Fibroblast of skin of abdomen (primary cell): ENCODE measurements at places on chromosomes 3 and 15.

DNA sequence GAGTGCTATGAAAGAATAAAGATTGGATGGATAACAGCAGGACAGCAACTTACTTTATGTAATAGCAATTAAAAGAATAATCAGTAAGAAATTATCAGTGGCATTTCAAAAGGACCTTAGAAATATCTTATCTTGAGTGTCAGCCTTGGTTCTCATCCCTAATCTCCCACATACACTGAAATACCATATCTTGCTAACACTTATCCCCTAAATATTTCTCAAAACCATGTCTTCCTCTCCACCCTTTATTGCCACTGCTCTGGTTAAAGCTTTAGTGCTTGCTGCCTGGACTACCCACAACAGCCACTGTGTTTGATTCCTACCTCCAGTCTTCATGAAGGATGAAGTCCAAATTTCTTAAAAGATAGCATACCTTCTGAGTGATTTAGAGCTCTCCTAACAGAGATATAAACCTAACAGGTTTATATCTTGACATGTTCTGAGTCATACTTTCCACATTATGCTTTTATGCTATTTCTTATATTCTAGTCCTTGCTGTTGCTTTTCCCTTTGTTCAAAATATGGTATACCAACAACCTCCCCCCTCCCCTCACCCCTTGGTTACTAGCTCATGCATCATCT lies 202.8 kb downstream of the RSRC1 start:
- no peak for DNase-seq

DNA sequence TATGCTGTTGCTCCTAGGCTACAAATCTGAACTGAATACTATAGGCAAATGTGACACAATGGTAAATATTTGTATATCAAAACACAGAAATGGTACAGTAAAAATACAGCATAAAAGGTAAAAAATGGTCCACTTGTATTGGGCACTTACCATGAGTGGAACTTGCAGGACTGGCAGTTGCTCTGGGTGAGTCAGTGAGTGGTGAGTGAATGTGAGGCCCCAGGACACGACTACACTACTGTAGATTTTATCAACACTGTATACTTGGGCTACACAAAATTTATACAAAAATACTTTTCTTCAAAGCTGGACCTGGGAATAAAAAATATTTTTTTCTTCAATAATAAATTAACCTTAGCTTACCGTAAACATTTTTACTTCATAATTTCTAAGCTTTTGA lies 41.6 kb upstream of the DUT start:
- DNase-seq = no peak

DNA sequence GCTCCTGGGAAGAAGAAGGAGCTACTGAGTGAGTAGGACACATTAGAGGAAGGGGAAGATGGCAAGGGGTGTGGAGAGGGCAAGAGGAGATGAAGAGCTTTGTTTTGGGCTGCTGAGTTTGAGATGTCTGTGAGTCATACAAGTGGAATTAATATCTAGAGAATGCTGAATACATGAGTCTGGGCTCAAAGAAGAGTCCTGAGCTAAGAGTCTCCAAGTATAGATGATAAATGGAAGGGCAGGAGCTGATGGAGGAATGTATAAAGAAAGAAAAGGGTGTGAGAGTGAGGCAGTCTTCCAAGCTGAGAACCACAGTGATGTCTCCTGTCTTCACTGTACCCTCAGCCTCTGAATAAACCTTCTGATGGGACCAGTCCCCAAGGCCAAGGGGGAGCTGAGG lies 205.5 kb upstream of the MRPL3 start:
- DNase-seq = peak; percentile 81

DNA sequence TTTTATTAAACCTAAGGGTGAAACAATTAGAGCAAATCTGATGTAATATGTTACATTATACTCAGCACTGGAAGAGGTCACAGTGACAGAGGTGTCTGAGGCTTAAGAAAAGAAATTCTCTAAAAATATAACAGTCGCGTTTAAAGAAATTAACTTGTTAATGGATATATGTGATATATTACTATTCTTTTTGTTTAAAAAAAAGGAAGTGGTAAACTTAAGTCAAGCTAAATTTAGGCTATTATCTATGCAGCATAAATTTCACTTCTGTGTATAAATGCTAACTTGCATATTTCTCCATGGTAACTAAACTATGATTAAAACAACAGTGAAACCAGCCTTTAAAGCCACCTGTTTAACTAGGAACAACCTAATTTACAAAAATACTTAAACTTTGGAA lies 191.3 kb downstream of the FOXP1 start:
- DNase-seq = no peak

GRCh38 chr3:52372822-52373504 lies 56.8 kb downstream of the DNAH1 start:
- no peak for DNase-seq

DNA sequence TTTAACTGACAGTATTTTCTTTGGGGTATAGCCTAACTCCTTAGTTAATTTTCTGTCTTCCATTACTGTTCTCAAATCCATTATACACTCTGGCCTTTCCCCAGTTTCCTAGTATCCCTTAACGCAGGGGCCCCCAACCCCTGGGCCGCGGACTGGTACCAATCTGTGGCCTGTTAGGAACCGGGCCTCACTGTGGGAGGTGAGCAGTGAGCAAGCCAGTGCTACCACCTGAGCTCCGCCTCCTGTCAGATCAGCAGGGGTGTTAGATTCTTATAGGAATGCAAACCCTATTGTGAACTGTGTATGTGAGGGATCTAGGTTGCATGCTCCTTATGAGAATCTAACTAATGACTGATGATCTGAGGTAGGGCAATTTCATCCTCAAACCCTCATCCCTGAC lies 75.1 kb downstream of the DOCK3 start:
- no peak for DNase-seq

DNA sequence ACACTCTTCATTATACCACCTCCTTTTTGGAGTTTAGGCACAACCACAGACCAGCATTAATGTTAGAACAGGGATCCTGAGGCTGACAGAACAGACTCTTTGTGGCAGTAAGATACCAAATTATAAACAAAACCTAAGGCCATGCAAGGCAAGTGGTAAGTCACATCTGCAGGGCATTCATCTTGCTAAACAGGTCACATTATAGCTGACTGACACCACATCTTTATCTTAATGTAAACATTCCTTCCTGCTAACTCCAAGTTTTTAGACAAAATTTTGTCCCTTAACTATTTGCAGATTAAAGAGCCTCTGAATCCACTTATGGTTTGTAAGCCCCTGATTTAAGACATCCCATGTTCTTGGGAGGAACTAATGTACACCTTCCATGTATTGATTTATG lies 500.6 kb downstream of the PYDC2 start:
- no peak for DNase-seq

DNA sequence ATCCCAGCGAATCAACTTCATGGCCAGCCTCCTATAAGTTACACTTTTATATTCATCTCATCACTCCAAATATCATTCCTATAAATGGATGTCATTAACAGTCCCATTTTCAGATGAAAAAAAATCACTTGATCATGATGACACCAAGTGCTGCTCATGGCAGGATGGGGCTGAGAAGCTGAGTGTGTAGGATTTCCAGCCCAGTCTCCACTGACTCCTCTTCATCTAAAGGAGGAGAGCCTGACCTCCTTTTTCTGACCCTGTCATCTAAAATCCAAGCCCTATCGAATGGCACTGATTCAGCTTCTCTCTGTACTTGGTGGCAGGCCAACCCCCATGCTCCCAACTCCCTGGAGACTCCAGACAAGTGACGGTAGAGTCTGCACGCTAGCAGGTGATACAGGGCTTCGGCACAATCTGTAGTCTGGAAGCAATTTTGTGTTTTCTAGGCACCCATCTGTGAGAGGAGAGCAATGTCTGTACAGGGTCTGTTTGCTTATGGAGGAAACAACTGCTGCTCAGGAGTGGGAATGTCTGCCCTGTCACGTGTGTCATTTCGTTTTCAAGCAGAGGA lies 103.2 kb downstream of the EPHB1 start:
- no peak for DNase-seq

GRCh38 chr3:174812172-174812862 lies 46.8 kb upstream of the NAALADL2 start:
- no peak for DNase-seq

DNA sequence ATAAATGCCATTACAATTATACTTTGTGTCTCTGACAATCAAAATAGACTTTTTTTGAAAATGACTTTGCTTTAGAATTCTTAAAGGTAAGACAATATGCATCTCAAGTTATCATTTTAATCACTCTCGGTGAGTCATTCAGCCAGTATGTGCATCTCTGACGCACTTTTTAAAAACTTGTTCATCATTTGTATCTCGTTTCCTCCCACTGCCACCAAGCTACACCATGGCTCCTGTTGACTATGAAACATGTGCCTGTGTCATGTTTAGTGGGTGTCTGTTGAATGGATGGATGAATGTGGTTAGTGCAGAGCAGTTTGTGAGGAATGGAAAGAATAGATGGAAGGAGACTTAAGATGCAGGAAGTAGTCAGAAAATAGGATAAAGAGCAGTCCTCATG lies 68.6 kb downstream of the ARPP21 start:
- DNase-seq = peak; percentile 40

GRCh38 chr3:180624714-180625113 lies 22.8 kb downstream of the TTC14 start:
- DNase-seq = no peak

- DNase-seq = no peak
Observed at GRCh38 chr15:50135031-50135551, 16.1 kb upstream of the ATP8B4 start.

GRCh38 chr3:66555214-66555844 lies 54.5 kb upstream of the LRIG1 start:
- DNase-seq = peak; percentile 22

DNA sequence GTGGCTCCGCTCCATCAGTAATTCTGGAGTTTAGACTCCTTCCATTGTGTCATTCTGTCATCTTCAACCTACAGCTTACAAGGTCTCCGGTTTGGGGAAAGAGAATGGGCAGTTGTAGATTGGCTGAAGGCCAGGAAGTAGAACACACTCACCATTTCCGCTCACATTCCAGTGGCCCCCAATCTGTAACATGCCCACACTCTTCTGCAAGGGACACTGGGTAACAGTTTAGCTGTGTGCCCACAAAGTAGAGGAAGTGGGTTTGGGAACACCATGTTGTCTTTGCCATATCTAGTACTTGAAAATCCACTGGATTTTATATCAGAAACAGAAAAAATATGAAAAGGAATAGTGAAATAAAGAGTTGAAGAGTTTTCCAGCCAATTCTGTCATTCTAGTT lies 153.5 kb downstream of the SV2B start:
- DNase-seq = no peak

DNA sequence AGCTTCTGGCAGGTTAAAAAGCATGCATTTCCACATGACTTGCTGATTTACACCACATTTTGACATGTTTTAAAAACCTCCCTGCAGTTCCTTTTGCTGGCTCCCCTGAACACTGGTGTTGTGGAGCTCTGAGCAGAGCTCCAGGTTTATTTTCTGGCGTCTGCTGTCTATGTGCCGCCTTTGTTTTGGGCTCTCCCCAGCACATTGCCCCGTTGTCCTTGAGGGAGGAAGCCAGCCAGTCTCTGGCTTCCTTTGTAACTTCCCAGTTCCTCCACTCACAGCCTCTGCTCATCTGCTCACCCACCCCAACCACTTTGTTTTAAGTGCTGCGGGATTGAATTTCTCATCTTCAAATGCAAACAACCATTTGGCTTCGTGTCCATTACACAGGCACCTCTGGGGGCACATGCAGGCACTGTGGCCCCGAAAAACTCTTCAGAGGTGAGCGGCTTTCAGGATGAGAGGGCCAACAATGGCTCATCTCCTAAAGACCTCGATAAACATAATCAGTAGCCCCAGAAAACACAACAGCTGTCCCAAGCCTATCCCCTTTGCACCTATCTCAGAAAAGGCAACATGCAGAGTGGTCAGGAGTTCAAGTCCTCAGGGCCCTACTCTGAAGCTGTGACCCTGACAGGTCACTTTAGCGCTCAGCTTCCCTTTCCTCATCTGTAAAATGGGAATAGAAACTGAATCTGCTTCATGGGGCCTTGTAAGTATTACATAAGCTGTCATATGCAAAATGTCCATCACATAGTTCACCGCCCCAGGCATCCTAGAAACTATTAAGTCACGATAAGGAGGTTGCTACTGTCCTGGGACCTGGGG lies 1.3 kb upstream of the MEF2A start:
- peak; percentile 43 for DNase-seq

GRCh38 chr15:98308117-98308516 lies 340.2 kb upstream of the IGF1R start:
- DNase-seq = no peak

- peak; percentile 11 for DNase-seq
Observed at GRCh38 chr3:130834476-130834875, 59.4 kb upstream of the ATP2C1 start.

- no peak for DNase-seq
Observed at GRCh38 chr3:108124337-108125152, 33.7 kb upstream of the CD47 start.

DNA sequence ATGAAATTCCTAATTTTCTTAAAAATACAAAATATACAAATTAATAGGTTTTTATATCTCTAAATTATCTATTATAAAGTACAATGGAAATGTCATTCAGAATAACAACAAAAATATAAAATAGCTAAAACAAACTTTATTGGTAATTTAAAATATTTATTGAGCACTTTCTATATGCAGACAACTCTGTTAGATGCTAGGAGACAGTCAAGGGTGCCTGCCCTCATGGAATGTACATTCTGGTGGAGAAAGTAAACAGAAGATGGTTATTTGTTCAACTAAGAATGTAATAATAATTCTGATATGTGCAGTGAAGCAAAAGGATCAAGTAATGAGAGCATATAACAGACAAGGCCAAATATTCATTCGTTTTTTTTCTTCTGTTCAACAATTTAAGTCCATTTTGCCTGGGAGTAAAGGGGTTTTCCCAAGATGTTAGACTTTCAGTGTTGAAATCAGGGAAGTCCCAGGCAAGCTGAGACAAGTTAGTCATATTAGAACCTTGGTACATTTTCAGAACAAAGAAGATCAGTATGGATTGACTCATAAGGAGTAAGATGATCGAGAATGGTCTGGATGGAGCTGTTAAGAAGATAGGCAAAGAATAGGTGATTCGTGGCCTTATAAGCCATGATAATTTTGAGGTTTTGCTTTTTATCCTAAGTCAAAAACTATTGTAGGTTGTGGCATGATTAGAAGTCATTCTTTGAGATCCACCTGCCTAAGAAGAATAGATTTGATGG lies 150.2 kb upstream of the MLF1 start:
- DNase-seq = peak; percentile 44

GRCh38 chr3:54133196-54133595 lies 10.8 kb downstream of the CACNA2D3 start:
- no peak for DNase-seq

GRCh38 chr3:28916713-28917499 lies 364.0 kb upstream of the RBMS3 start:
- peak; percentile 72 for DNase-seq

DNA sequence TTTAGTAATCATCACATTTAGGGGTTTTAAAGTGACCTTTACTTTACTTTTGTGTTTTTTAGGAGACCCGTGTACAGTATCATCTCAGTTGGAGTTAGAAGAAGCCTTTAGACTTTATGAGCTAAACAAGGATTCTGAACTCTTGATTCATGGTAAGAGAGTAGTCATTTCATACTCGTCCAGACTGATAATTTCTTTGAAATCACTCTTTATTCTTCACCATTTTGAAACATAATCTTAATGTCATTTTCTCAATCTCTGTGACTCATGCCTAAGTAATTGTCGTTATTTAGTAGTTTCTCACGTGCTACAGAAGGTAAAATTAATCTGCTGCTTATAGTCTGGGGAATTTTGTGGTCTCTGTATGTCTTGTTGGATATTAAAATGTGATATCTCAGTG lies 37.7 kb downstream of the PRKCI start:
- no peak for DNase-seq

- DNase-seq = peak; percentile 76
Observed at GRCh38 chr15:32838820-32839219, 121.0 kb downstream of the GREM1 start.
